ENCODE measurements at places on chromosomes 7 and 10.

GRCh38 chr10:28177944-28178637, 124.8 kb downstream of the MPP7 start:
- DNase-seq, result no peak

DNA sequence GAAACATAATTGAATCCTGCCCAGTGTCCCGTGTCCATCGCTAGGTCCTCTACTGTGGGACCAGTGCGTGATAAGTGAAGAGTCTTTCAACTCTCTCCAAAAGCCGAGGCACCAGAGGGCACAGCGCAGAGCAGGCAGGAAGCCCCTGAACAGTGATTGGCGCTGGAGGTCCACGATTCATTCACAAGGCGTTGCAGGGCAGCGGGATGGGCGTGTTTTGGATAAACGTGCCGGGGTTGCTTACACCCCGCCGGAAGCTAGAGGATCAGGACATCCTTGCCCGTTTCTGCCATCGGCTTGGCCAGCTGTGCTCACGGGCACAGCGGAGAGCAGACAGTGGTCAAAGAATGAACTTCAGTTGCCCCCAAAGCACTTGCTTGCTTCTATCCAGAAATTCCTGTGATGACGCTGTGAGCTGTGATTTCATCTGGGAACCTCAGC, 86.0 kb upstream of the PFKP start:
- DNase-seq, result no peak

DNA sequence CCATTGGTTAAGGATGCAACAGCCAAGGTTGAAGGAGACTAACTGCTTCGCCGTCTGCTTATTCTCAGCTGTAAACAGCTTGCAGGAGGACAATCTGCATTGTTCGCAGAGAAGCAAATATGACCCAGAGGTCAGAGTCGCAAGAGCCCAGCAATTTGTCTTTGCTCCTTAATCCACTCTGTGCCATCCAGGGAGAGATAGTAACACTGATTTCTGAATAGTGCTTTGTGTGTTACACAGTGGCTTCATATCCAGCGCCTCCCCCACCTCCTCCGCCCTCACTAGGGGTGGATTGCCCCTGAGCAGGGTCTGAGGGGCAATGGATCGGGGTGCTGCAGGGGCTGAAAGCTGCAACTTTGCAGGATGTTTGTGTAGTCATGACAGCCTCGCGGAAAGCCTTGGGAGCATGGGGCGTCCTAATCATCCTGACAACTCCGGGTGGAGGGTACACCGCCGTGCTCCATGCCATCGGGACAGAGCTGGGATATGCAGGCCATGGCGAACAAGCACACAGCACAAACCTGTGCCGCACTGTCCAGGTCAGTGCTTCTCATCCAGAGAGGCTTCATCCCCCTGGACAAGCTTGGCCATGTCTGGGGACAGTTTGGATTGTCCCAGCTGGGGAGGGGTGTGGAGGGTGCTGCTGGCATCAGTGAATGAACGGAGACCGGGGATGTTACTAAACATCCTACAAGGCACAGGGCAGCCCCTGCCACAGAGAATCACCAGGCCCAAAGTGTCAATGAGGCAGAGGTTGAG, 103.1 kb upstream of the INSIG1 start:
- DNase-seq, result no peak

GRCh38 chr7:18154726-18155125, 127.1 kb upstream of the PRPS1L1 start:
- DNase-seq, result no peak

DNA sequence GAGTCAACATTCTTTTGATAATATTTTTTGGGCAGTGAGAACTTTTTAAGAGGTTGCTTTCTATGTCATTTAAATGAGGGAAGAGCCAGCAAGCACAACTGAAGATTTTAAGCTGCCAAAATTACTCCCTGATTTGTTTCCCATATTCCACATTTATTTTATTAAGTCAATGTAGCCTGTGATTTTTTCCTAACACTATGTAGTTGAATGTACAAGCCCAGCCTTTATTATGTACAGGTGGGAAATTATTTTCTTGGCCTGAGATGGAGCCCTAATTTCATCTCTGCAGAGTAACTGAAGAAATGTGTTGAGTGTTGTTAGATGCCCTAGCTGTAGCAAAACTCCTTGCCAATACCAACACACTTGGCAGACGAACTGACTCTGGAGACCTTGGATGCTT, 83.1 kb upstream of the MINDY3 start:
- no peak for DNase-seq

DNA sequence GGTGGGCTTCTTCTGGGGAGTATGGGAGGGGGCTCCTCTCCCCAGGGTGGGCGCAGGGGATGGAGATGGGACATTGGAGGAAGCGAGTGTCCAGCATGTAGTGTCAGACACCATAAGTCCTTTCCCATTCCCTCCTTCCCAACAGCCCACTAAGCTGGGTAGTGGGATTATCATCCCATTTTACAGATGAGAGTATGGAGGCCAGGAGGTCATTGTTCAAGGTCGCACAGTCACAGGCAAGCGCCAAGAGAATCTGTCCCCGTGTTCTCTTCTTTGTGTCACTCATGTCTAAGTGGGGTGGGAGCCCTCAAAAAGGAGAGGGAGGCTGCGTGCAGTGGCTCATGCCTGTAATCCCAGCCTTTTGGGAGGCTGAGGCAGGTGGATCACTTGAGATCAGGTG, 64.8 kb downstream of the CLIP2 start:
- DNase-seq, result no peak

GRCh38 chr10:86295791-86296190, 70.8 kb downstream of the GRID1 start:
- DNase-seq, result no peak

GRCh38 chr10:128500642-128501041, 374.4 kb upstream of the MKI67 start:
- no peak for DNase-seq

DNA sequence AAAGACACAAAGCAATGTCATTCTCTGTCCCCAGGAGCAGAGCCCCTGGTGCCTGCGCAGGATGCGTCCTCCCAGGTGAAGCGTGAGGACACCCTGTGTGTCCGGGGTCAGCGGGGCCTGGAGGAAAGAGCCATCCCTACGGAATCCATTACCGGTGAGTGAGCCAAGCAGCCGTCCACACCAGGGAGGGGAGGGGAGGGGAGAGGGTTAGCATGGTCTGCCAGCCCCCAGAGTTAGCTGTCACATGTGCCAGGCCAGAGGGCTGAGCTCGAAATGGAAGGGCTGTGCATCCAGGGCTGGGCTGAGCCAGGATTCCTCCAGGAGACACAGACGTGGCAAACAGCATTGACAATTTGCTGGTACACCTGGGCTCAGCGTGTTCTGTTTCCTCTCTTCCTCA, 15.2 kb downstream of the ZNF282 start:
- DNase-seq, result no peak

DNA sequence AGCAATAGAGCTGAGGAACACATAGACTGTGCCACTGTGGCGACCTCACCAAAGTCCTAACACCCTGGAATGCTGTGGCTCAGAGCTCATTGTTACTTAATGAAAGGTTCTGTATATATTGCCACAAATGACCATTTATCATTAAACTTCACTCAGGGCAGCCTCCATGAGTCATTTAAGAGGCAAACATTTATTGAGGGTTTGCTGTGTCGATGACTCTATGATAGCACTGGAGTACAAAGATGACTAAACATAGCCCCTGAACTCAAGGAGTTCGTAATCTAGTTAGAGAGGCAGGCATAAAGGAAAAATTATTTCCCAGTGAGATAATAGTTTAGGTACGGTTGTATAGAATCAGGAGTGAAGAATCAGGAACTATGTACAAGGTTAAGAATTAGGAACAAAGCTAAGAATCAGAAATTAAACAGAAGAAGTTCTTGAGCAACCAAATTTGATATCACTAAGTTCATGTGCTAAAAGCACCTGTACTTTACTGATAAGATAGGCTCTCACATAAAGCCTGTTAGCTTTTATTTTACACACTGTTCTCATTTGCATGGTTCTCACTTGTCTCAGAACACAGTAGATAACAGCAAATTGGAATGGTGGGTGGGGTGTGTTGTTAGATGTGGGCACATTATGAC, 7.9 kb downstream of the ENTPD7 start:
- DNase-seq, result no peak

- no peak for DNase-seq
Measured at GRCh38 chr7:2191016-2191415, 41.7 kb downstream of the MAD1L1 start.

GRCh38 chr7:30795161-30795948, 24.1 kb downstream of the MINDY4 start:
- DNase-seq, result no peak

- DNase-seq, result no peak
Measured at GRCh38 chr7:129561677-129562359, 49.7 kb upstream of the NRF1 start.

GRCh38 chr7:5584096-5584495, 160.5 kb upstream of the TNRC18 start:
- DNase-seq, result no peak

DNA sequence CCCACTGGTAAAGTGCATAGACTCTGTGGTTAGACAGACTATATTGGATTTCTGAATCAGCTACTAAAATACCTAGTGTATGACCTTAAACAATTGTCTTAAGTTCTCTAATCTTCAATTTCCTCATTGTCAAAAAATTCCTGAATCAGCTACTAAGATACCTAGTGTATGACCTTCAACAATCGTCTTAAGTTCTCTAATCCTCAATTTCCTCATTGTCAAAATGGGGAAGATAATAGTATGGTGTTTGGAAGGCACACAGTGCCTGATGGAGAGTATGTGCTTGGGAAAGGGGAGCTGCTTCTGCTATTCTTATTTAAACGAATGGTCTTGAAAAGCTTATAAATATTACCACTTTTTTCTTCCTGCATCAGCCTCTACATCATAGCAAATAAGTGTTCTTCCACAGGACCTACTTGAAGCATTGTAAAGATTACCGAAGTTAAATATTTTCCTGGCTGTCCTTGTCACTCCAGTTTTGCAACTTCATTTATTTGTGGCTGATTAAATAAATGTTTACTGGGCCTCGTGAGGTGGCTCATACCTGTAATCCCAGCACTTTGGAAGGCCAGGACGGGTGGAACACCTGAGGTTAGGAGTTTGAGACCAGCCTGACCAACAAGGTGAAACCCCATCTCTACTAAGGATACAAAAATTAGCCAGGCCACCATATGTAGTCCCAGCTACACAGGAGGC, 64.4 kb upstream of the ITGA8 start:
- DNase-seq, result no peak

- no peak for DNase-seq
Measured at GRCh38 chr10:92890471-92890870, 42.2 kb downstream of the EXOC6 start.

GRCh38 chr7:125924037-125924436, 994.4 kb upstream of the POT1 start:
- DNase-seq, result no peak

DNA sequence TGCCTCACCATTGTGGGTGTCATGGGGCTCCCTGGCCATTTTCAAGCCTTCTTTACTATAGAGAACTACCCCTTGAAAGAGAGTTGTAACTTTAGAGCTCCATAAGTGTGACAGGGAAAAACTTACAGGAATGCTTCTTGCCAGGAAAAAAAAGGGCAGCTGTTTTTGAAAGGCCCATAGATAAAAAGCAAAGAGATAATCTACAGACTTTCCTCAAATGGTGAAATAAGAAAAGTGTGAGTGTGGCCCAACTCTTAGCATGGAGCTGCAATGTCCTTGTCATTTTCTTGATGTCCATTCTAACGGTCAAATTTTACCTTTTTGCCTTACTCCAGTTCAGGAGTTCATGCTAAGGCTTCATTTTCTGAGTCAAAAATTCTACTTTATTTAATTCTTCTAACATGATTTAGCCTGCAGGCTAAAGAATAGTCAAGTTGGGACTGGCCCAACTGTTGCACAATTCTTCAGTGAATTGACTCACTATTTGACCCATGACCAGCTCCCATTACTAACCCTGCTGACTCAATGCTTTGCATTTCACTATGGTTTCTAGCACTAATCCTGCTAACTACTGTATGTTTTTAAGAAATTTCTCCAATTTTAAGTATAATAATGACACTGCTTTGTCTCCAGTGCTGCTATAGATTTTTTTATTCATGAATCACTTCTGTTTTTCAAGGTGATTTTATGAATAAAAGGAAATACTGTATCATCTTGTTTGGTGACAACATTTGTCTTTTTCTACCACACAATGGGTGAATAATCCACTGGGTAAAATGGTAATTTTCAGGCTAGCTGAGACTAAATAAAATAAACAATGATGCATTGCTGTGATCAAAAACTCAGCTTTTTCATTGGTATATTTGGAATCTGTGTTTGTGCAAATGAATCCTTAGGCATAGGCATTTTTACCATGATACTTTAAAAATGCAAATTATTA, 41.4 kb upstream of the SGCE start:
- DNase-seq, result no peak

GRCh38 chr7:1022801-1023465, 21.4 kb upstream of the GPR146 start:
- DNase-seq, result no peak

DNA sequence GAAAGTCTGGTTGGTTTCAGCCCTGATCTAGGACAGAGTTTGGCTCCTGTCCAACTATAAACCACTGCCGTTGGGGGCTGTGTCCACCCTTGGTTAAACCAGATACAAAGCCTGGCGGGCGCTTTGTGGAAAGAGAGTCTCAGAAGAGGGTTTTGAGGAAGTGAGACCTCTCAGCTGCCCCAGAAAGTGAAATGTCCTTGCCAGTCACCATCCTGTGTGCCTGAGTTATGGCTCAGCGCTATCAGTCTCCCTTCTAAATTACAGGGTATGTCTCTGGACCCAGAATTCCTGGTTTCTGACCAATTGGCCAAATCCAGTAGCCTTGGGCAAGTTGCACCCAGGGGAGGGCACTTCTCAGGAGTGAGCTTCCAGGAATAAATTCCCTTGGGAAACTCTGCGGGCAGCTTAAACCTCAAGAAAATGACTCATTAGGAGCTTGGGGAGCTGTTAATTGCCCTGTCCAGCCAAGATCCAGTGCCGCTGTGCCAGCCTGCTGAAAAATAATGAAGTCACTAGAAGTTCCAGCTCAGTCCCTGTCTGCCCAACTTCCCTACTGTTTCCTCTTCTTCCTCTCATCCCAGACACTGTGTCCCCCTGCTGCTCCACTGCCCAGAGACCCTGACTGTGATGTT, 66.7 kb upstream of the PDZD8 start:
- no peak for DNase-seq

GRCh38 chr10:84353052-84353803, 24.8 kb downstream of the CCSER2 start:
- DNase-seq, result no peak

- no peak for DNase-seq
Measured at GRCh38 chr7:40763319-40764287, 628.8 kb downstream of the SUGCT start.

All from stimulated activated CD4-positive, alpha-beta T cell treated with anti-CD3 and anti-CD28 coated beads, TNF-alpha, amount 100 ng/mL, for 1 hour (primary cell).